ENCODE measurements at places on chromosomes 11 and 22.

- DNase-seq = no peak
These were observed 1.9 kb downstream of the OR52K1 start for GRCh38 chr11:4484310-4484709.

- DNase-seq = no peak
These were observed 15.0 kb downstream of the CLDN5 start for GRCh38 chr22:19509191-19509590.

GRCh38 chr11:1041471-1041870 is 5.0 kb upstream of the MUC6 start:
- DNase-seq = no peak

DNA sequence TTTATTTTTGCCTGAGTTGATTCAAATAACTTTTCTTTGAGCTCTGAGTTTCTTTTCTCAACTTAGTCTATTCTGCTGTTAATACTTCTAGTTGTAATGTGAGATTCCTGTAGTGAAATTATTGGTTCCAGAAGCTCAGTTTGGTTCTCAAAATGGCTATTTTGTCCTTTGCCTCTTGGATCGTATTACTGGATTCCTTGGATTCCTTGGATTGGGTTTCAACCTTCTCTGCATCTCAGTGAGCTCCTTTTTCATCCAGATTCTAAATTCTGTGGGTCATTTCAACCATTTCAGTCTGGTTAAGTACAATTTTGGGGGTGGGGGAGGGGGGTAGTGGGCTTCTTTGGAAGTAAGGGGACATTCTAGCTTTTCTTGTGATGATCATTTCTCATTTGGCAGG is 341.1 kb upstream of the CNTN5 start:
- DNase-seq = no peak

DNA sequence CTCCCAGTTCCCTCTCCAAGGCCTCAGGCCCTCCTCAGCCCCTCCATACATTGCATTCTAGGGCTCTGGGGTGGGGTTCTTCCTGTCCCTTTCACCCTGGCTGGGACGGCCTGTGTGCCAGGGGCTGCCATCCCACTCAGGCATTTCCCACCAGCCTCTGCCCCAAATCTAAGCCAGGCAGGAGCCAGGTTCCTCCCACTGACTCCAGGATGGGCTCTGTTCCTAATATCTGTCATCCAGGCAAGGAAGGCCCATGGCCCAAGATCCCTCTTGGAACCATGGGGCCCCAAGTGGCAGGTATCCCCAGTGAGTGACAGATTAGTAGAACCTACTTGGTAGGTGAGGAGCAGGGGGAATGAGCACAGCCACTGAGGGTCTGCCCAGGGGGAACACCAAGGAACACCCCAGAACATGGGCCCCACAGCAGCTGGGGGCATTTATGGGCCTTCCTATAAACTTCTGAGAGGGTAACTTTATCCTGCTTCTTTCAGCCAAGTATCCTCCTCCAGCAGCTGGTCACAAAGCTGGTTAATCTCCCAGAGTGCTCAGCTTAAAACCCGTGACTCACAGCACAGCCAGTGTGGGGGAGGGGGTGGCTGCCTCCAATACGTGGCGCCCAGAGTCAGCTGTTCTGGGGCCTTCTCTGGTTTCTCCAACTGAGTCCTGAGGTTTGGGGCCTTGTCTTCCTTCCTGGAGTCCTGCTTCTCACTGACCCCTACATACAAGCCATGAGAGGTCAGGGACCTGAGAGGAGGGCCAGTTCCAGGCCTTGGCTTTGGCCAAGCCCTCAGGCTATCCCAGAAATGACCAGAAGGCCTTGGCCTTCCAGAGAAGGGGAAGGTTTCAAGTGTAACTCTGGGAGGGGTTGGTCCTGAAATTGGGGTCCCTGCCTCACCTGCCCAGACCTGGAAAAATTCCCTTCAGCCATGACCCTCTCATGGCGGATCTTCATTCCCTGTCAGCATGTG is 19.9 kb upstream of the MYOD1 start:
- DNase-seq = no peak

DNA sequence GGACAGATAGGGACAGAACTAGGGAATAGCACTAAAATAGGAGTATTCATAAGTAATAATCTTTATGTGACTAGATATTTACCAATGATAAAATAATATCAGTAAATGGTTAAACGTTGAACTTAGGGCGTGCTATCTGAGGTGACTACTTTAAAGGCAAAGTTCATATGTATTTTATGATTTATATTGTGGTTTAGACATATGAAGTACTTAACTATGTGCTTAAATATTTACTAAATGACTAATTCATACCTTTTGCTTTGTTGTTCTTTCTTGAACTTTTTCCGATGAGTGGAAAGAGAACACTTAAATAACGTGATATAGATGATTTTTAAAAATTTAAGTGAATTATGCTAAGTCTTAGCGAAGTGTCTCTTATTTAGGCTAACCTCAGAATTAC is 14.7 kb downstream of the LUZP2 start:
- DNase-seq = no peak

GRCh38 chr11:33889296-33889695 is 2.6 kb downstream of the LMO2 start:
- no peak for DNase-seq

All from activated T-cell treated with anti-CD3 and anti-CD28 coated beads, Interleukin-2, amount 50 U/mL, for 24 hours (primary cell).